ENCODE measurements at places on chromosomes 11 and 22. TPM values are rescaled to one million over a fixed set of nuclear protein-coding genes. Genes with fewer than 3 reads are reported as not detected.

- H3K4me3 ChIP-seq = no peak overlapping the region
- no peaks in the 10 kb centered on the region for H3K4me1 ChIP-seq
- H3K27ac ChIP-seq = no peak overlapping the region
- H3K36me3 ChIP-seq = no peaks in the 10 kb centered on the region
- DNase-seq = no peak
- no peaks in the 10 kb centered on the region for H3K27me3 ChIP-seq
Observed at GRCh38 chr22:24523873-24524272, 28.7 kb downstream of the UPB1 start.

DNA sequence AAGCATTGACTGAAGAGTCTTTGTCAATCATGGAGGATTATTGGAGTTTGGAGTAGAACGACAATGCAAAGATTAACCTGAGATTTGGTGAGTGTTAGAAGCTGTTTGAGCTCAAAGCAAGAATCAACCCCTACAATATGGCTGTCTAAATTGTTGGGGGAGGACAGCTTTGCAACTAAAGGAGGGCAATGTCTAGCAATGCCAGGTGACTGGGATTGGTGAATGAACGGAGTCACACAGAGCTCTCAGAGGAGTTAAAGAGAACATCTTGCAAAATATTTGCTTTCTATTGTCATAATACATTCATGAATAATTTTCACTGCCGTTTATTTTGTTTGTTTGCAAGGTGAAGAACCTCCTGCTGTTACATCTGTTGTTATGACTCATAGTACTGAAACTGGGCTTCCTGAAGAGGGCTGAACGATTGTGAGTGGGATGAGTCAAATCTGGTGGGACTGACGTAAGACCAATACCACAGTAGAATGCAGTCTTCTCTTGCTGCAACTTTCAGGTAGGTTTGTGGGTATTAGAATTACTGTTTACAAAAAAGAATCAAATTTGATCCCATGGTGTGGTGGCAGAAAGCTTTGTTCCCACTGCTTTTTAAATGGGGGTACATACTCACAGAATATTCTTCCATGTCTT lies 281.9 kb downstream of the CADM1 start:
- H3K36me3 ChIP-seq = no peaks in the 10 kb centered on the region
- peak overlapping the region; percentile 46 for H3K27ac ChIP-seq
- H3K27me3 ChIP-seq = no peaks in the 10 kb centered on the region
- peak; percentile 28 for DNase-seq
- peaks cover 27% of the 10 kb centered on the region for H3K4me1 ChIP-seq

ADAMTS8 gene
- total RNA-seq = 16.2 TPM

DNA sequence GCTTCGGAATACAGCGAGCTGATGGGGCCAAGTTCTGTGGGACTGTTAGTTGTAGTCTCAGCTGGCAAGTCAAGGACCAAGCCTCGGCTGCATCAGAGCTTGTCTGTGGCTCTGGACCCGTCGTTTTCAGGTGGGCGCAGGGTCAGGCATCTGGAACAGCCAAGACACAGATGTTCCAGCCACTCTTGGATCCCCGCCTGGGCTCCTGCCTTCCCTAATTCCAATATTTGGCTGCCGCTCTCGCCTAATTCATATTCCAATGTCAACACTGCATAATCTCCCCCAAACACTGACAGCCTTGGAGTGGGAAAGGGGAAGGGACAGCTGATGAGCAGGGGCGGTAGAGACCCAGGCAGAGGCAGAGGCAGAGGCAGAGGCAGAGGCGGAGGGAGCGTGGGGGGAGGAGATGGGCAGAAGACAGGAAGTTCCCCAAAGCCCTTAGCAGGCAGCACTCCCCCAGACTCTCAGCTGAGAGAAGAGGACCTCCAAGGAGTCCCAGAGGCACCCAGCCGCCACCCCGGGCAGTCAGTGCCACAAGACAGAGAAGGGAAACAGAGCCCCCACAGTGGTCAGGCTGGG lies 49.6 kb upstream of the SLC35C1 start:
- H3K4me3 ChIP-seq = no peak overlapping the region
- peaks cover 14% of the 10 kb centered on the region for H3K4me1 ChIP-seq
- DNase-seq = peak; percentile 21

IFITM2 gene
- 57.3 TPM for total RNA-seq

- DNase-seq = no peak
- no peak overlapping the region for H3K27ac ChIP-seq
- H3K36me3 ChIP-seq = no peaks in the 10 kb centered on the region
- H3K27me3 ChIP-seq = no peaks in the 10 kb centered on the region
- peaks cover 12% of the 10 kb centered on the region for H3K4me1 ChIP-seq
Observed at GRCh38 chr22:37303821-37304274, 21.5 kb downstream of the CYTH4 start.

MRGPRE gene
- total RNA-seq = not detected

GRCh38 chr11:126487711-126488110 lies 132.2 kb downstream of the ST3GAL4 start:
- H3K27me3 ChIP-seq = no peaks in the 10 kb centered on the region
- no peaks in the 10 kb centered on the region for H3K36me3 ChIP-seq
- H3K4me3 ChIP-seq = no peak overlapping the region
- no peak for DNase-seq
- no peaks in the 10 kb centered on the region for H3K4me1 ChIP-seq
- no peak overlapping the region for H3K27ac ChIP-seq

ABCC8 gene
- 3.4 TPM for total RNA-seq

DNA sequence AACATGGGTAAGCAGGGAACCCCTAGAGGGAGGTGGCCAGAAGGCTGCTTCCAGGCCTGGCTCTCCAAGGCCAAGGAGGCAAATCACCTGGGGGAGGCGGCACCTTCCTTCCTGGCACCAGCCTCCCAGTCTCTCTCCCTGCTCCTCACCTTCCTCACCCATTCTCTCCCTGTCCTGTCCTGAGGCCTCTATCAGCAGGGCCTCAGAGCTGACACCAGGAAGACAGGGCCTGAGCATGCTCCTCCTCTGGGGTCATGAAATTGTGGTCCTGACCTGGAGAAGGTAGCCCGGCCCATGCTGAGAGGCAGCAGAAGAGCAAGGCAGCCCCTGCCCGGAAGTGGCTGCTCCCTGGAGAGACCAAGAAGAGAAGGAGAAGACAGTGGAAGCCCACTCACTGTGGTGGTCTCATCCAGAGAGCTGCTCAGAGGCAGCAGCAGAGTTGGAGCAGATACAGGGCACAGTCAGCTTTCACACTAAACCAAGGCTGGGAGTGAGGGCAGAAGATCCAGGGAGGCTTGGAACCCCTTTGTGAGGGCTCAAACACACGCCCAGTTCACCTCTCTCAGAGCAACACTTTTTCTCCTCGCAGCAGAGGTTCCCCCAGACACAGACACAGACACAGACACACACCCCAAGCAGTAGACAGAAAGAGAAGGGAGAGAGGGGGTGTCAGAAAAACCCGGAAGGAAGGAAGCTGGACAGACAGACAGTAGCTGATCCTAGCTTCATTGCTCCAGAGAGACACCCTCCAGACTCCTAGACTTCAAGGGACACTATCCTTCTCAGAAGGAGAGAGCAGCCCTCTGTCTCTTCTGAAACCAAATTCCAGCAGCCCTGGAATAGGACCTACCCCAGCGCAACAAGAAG lies 1.8 kb downstream of the BCL9L start:
- peak overlapping the region; percentile 98 for H3K4me3 ChIP-seq
- H3K27me3 ChIP-seq = peaks cover 13% of the 10 kb centered on the region
- no peak for DNase-seq

DNA sequence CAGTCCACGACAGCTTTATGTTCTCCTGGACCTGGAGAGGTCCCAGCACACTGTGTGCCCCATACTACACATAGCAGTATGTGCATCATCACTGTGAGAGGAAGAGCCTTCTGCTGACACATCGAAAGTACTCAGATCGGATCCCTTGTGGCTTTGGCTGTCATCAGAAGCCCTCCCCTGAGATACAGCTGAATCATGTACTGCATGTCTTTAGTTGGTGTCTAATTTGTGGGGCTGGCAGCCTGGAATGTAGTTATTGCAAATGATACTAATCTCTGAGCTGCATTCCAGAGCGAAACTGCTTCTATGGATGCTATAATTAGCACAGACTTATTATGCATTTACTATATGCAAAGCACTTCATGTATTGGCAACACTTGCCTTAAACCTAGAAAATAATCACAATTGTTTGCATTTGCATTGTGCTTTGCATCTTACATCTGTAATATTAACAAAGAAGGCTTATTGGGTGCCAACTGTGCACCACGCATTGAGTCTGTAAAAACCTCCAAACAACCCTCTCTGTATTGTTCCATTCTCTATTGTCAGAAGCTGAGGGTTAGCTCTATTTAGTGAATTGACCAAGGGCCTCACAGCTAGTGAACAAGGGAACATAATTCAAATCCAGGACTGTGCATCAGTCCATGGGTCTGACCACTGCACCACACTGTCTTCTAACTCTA lies 89.2 kb upstream of the CRTAM start:
- no peaks in the 10 kb centered on the region for H3K36me3 ChIP-seq
- DNase-seq = no peak
- no peak overlapping the region for H3K27ac ChIP-seq
- no peak overlapping the region for H3K4me3 ChIP-seq
- no peaks in the 10 kb centered on the region for H3K27me3 ChIP-seq

GRCh38 chr11:2314525-2315394 lies 12.9 kb downstream of the TSPAN32 start:
- H3K4me3 ChIP-seq = no peak overlapping the region
- DNase-seq = no peak
- no peaks in the 10 kb centered on the region for H3K27me3 ChIP-seq
- H3K36me3 ChIP-seq = no peaks in the 10 kb centered on the region

CARS1 gene
- 95.9 TPM for total RNA-seq

GCAT gene
- 61.3 TPM for total RNA-seq
